ENCODE measurements at places on chromosomes 5 and 9. TPM values are rescaled to one million over a fixed set of nuclear protein-coding genes. Genes with fewer than 3 reads are reported as not detected.

Gene MYORG
- total RNA-seq = 3.4 TPM

DNA sequence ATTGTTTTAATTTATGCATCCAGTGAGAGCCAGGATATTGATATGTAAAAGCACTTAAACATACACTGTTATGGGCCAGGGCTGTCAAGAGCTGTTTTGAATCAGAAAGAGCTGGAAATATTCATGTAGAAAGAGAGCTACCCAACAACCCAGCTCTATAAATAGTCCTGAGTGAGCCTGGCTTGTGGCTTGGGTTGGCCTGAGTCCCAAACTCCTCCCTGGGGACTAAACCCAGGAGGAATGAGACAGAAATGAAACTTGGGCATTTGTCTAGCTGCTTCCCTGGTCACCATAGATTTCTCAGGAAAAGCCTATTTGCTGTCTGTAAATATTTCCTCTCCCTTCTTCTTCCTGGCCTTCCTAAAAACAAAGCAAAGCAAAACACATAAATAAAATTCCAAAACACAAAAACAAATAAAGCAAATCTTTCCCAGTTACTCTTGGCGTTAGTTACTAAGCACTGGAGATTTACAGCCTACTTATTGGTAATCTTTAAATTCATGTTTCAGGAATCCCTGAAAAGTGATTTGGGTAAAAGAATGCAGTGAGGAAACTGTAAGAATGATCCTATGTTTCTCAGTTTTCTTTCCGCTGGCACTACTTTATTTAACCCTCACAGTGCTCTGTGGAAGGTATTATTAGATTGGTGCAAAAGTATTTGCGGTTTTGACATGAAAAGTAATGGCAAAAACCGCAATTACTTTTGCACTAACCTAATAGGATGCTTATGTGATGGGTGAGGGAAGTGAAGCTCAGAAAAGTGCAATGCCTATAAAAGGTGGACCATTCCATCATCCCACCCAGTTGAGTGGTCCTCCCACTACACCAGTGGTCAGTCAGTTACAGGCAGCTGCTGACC, 111.8 kb downstream of the CARTPT start:
- H3K27me3 ChIP-seq = no peaks in the 10 kb centered on the region
- H3K4me1 ChIP-seq = no peaks in the 10 kb centered on the region
- no peaks in the 10 kb centered on the region for H3K36me3 ChIP-seq

- no peak overlapping the region for H3K4me3 ChIP-seq
- H3K36me3 ChIP-seq = no peaks in the 10 kb centered on the region
- no peak for DNase-seq
- H3K27me3 ChIP-seq = no peaks in the 10 kb centered on the region
These were observed 172.1 kb downstream of the RGS3 start for GRCh38 chr9:113635586-113635985.

Gene CTXN3
- not detected for total RNA-seq

- no peaks in the 10 kb centered on the region for H3K36me3 ChIP-seq
- no peak for DNase-seq
- H3K27ac ChIP-seq = no peak overlapping the region
- H3K27me3 ChIP-seq = no peaks in the 10 kb centered on the region
These were observed 26.4 kb downstream of the LPCAT1 start for GRCh38 chr5:1497242-1497777.

Gene HACD4
- 2.4 TPM for total RNA-seq

DNA sequence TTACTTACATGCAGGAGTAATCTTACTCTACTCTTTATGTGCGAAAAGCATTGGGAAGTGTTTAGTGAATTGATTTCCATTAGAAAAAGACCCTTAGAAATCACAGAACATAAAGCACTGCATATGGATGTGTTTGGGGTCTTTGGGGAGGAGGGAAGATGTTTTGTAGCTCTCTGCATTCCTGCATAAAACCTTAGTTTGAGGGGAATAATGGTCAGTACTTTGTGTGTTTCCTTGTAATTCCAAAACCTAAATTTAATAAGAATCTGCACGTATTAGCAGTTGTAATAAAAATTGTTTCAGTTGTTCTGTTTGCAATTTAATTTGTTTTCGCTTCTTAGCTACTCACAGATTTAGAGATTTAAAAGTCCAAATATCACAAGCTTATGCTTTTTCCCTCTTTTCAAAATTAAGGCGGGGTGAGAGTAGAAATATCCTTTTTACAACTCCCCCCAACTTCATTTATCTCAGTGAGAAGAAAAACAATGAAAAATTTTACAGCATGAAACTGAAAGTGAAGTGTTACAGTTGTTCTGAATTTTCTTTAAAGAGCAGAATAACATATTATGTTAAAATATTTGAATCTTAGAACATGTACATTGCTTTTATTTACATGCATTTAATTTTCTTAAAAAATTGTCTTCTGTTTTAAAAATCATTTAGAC, 143.8 kb downstream of the SMARCA2 start:
- no peak for DNase-seq
- H3K27me3 ChIP-seq = no peaks in the 10 kb centered on the region
- no peaks in the 10 kb centered on the region for H3K4me1 ChIP-seq
- H3K27ac ChIP-seq = peak overlapping the region; percentile 42
- H3K4me3 ChIP-seq = peak overlapping the region; percentile 28
- H3K36me3 ChIP-seq = no peaks in the 10 kb centered on the region

Gene OTULINL
- 20.6 TPM for total RNA-seq

All from prostate gland (tissue), 2 donors.